ENCODE measurements at places on chromosomes 2 and 18.

DNA sequence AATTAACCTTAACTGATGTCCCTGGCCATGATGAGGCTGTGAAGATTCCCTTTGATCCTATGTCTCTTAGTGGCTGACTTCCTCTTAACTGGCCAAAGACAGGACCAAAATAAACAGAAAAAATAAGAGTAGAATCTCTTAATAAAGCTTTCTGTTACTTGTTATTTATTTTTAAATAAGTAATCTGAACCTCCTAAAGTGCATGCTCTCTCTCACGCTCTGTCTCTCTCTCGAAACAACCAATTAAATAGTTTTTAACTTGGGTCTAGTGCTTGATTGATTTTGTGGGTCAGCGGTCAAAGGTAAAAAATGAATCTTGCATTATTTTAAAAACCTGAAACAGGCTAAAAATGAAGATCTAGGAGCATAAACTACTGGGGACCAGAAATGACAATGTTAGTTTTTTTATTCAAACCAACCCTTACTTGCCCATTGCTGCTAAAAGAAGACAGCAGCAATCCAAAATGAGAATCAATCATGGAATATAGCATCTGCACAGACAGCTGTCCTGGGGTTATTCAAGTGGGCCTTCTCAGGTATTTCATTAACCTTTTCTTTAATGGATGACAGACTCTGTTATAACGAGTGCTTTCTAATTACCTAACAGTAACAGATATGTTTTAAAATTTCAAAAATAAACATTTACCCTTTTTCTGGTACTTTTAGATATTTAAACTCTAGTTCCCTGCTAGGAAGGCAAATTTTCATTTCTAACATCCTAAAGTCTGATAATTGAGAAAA is 11.2 kb downstream of the GAREM1 start:
- DNase-seq = no peak

DNA sequence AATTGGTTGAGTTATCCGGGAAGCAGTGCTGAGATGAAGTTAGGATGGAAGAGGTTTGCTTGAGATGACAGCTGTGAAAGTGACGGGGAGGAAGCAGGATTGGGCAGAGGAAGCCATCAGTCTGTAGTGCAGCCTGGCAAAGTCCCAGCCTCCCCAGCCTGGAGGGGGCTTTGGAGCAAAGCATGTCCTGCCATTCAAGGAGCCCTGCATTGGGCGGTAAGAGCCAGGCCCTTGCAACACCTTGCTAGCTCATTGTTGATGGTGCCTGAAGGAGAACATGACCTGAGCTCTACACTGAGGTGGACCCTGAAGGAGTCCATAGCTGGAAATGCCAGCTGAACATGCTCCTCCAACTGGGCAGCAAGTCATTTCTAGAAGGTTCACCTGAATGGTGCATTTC is 228.9 kb downstream of the ACKR3 start:
- no peak for DNase-seq

- no peak for DNase-seq
Observed at GRCh38 chr2:37782721-37783371, 111.4 kb upstream of the CDC42EP3 start.

DNA sequence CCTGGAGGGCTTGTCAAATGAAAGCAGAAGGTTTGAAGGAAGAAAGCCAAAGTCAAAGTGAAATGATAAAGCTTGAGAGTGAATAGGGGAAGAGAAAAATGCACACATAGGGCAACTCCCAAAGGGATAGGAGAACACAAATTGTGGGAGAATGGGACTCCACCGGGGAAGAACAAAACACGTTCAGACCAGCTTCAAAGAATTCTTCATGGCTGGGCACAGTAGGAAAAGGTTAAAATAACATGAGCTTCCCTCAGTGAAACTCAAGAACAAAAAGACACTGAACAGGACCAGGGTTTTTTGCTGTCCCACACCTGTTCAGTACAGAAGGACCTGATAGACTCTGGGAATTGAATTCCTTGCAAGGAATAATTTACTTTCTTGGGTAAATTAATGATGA is 123.1 kb upstream of the NCKAP5 start:
- no peak for DNase-seq

- no peak for DNase-seq
Observed at GRCh38 chr18:79801641-79802040, 3.9 kb downstream of the KCNG2 start.

DNA sequence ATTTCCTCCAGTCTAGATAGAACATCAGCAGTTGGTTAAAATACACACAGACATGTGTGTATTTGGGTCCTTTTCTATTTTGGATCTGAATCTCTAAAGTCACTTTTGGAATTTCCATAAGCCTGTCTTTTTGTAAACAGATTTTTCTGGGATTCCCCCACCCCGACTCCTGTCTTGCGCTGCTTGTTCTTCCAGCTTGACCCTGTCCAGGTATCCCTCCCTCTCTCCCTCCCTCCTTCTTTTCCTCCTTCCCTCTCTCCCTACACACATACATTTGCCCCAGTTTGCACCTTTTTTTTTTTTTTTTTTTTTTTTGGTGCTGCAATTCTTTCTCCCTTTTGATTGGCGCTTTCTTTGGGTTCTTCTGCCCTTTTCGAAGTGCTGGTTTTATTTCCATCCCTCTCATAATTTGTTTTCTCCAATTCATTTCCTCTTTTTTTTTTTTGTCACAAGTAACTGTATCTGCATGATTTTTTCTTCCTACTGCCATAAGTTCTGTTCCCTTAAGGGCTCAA is 114.8 kb upstream of the SERTAD2 start:
- no peak for DNase-seq

GRCh38 chr2:145740302-145740701 is 1220.4 kb upstream of the ZEB2 start:
- no peak for DNase-seq

GRCh38 chr2:159497256-159497655 is 119.1 kb downstream of the BAZ2B start:
- DNase-seq = peak; percentile 24

DNA sequence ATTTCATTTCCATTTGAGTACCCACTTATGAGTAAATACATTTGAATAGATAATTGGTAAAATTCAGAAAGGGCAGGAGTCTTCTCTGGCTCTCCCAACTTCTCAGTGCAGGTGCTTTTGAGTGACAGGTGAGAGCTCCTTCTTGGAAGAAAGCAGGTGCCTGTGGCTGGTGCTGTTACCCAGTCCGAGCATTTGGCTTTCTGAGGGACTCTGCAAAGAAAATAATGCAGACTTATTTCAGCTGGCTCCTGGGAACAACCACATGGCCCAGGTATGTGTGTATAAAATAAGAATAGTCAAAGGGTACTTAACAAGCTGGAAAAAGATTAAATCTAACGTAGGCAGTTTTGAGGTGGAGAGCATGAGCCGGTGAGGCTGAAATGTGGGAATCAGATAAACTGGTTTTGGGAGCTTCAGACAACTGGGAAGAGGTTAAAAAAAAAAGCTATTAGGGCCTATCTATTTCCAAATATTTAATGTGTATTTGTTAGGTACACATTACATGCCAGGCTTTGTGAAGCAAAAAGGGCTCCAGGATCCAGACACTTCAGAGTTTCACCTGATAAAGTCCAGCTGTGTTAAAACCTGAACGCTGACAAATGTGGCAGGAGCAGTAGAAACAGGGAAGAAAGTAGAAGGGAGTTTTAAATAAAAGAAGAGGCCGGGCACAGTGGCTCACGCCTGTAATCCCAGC is 20.6 kb downstream of the ZNF236 start:
- no peak for DNase-seq

GRCh38 chr2:29579495-29580169 is 341.8 kb downstream of the ALK start:
- DNase-seq = no peak

GRCh38 chr2:121147766-121148165 is 137.2 kb downstream of the TFCP2L1 start:
- no peak for DNase-seq

DNA sequence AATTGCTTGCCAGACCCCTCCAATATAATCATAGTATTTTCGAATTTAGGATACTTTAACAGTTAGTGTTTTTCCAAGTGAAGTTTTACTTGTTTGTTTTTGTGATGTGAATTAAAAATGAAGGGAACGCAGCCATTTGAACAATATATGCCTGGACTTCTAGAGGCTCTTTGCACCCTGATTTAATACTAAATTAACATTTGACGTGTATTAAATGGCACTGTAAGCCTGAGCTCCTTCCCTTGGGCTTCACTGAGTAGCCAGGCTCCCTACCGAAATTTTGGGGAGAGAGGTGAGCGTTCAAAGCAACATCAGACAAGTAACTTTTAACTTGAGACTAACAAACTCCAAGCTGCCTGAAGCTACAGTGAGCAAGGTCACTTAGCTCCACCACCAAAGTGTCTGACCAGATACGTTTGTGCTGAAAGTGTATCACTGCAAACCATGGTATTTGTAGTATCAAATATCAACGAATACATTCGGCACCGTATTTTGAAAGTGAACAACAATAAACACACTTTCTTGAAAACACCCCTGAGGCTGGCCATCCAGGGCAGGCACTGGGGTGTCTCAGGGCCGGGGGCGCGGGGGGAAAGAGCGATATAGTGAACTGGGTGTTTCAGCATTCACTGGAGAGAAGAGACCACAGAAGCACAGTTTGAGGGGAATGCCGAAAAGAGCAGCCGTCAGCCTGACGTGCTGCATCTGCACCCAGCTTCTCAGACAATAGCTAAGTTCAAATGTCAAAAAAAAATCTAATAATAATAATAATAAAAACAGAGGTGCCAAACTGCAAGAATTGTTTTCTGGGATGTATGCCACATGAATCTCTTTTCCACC is 7.7 kb upstream of the POU3F3 start:
- no peak for DNase-seq

DNA sequence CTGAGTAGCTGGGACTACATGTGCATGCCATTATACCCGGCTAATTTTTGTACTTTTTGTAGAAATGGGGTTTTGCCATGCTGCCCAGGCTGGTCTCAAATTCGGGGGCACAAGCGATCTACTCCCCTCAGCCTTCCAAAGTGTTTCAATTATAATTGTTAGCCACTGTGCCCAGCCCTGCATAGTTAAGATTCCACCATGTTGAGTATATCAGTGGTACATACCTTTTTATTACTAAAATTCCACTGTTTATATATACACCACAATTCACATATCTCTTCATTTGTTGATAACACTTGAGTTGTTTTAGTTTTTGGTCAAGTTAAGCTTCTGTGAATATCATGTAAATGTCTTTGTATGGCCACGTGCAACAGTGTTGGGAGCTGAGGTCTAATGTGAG is 12.8 kb upstream of the FMNL2 start:
- no peak for DNase-seq

DNA sequence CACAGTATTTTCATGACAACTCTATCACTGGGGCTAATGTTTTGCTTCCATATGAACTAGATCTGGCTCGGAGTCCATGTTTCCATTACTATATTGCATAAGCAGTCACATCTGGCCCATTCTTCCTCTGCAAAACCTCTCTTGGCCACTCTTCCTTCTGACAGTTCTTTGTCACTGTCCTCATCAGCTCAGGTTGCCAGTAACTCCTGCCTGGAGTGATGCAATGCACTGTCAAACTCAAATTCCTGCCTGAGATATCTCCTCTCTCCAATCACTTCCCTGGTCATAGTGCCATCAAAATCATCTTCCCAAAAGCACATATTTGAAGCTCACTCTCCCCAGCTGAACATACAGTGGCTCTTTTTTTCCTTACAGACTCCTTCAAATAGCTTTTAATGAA is 66.1 kb downstream of the COLEC12 start:
- no peak for DNase-seq

- no peak for DNase-seq
Observed at GRCh38 chr2:48089644-48090043, 183.3 kb upstream of the FBXO11 start.

DNA sequence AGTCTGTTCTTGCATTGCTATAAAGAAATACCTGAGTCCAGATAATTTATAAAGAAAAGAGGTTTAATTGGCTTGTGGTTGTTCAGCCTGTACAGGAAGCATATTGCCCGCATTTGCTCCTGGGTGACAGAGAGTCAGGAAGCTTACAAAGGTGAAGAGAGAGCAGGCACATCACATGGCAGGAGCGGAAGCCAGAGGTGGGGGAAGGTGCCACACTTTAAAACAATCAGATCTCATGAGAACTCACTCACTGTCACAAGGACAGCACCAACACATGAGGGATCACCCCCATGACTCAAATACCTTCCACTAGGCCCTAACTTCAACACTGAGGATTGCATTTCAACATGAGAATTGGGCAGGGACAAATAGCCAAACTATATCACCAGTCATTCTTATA is 124.8 kb upstream of the COL5A2 start:
- no peak for DNase-seq

DNA sequence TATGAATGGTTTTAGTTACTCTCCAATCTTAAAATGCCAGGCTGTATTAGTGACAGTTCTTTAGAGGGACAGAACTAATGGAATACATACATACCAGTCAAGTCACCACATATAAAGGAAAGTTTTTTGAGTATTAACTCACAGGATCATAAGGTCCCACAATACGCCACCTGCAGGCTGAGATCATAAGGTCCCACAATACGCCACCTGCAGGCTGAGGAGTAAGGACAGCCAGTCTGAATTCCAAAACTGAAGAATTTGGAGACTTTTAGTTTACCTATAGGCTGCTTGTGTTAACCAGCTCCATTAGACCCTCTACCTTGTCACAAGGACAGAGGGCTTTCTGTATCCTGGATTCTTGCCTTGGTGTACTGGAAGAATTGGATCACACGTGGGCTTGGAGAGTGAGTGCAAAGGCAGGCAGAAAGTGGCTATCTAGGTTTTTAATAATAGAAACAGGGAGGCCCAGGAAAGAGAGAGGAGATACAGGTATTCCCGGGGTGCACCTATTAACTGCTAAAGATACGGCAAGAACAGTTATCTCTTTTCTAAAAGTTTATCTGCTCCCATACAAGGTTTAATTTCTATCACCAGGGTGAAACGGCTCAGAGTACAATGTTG is 234.9 kb upstream of the CYRIA start:
- peak; percentile 53 for DNase-seq

GRCh38 chr2:79191081-79191480 is 31.5 kb upstream of the REG3A start:
- DNase-seq = no peak

DNA sequence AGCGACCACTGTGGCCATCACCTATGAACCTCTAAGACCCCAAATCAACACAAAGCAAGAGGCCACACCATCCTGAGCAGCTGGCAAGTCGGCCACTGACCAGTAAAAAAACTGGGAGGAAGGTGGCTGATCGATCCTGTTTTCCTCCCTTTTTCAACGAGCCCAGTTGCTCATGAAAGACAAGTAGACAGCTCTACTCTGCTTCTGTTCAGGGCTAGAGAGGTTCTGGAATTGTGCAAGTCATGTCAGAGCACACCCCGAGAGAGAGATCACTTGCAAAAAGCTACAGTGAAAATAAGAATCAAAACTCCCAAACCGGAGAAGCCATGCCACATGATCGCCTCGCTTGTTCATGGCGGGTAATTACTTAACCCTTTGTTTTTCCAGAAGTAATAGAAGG is 34.6 kb downstream of the ZNF516 start:
- DNase-seq = no peak

GRCh38 chr2:66481100-66481549 is 46.2 kb downstream of the MEIS1 start:
- DNase-seq = peak; percentile 43

DNA sequence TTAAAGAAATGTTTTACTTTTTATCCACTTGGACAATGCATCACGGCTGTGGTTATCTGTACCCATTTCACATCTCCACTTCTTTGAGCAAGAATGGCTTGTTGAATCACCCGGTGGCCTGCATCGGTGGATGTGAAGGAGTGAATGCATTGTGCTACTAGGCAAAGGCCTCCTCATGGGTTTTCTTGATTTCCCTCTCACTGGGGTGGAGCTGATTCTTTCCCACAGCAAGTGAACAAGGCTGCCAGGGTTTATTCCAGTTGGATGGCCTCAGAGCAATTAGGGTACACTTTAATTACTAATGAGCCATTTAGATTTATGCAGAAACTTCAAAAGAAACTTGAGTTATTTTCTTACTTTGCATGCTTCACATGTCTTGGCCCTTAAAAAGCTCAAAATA is 387.1 kb downstream of the RND3 start:
- DNase-seq = no peak
